A673 (cell line): ENCODE measurements at places on chromosomes 4 and X. TPM values are rescaled to one million over a fixed set of nuclear protein-coding genes. Genes with fewer than 3 reads are reported as not detected.

The PPP2R2C gene
- total RNA-seq: 0.20 TPM in 1 of 2 replicates, not detected in the other

DNA sequence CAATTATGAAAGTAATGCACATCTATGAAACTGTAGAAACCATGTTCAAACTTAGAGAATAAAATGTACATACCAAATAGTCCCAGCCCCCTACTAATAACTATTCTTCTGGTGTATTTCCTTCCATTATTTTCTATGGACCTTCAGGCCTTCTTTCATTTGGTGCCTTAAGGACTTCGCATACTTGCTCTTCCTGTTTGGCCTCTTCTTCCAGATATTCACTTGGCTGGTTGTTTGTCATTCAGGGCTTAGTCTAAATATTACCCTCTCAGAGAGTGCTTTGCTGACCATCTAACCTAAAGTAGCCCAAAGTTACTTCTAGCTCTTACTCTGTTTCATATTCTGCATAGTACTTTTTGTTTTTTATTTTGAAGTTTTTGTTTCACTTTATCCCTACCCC is 70.3 kb upstream of the ARMCX2 start:
- H3K27me3 ChIP-seq: no peaks in the 10 kb centered on the region
- no peaks in the 10 kb centered on the region for H3K4me1 ChIP-seq
- H3K4me3 ChIP-seq: no peak overlapping the region
- H3K36me3 ChIP-seq: no peaks in the 10 kb centered on the region

The HTR2C gene
- total RNA-seq: not detected in 2 replicates

DNA sequence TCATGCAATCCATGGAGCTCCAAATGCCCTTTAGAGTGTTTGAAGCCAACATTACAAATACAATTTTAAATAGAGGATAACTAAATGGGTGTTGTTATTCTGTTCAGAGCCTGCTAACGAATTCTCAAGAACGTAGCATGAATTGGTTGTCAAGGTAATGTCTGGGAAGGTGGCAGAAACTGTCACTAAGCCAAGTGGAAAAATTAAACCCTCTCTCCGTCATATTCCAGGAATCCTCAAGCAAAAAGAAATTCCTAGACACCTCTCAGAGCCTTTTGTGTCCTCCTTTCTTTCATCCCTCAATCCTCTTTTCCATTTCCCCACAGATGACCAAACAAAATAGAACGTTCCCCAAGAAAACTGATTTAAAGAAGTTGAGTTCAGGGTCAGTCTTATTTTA is 204.0 kb downstream of the MID1 start:
- H3K36me3 ChIP-seq: no peaks in the 10 kb centered on the region
- H3K4me3 ChIP-seq: no peak overlapping the region
- DNase-seq: no peak
- H3K27ac ChIP-seq: no peak overlapping the region

The PAGE2 gene
- total RNA-seq: not detected in 2 replicates

DNA sequence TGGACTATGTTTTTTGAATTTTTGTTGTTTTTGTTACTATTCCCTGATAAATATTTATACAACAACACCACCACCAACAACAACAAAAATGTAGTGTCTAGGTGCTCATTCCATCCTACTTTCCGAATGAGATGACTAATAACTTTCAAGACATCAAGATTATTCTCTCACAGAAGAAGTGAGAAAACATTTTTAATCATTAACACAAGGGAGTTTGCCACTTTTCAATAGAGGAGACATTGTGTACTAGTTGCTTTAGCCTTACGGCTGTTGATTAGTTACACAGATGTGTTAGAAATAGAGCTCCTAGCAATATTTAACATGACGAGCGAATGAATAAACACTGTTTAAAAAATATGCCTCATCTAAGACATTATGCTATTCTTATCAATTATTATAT is 898.8 kb downstream of the C4orf33 start:
- no peaks in the 10 kb centered on the region for H3K4me1 ChIP-seq
- H3K27ac ChIP-seq: no peak overlapping the region
- H3K36me3 ChIP-seq: no peaks in the 10 kb centered on the region
- H3K27me3 ChIP-seq: no peaks in the 10 kb centered on the region
- no peak for DNase-seq

- no peak overlapping the region for H3K27ac ChIP-seq
- no peak overlapping the region for H3K4me3 ChIP-seq
- H3K27me3 ChIP-seq: no peaks in the 10 kb centered on the region
- no peaks in the 10 kb centered on the region for H3K36me3 ChIP-seq
Observed at GRCh38 chr4:55568905-55569504, 22.3 kb upstream of the CLOCK start.

- H3K36me3 ChIP-seq: peaks cover 56% of the 10 kb centered on the region
- H3K4me1 ChIP-seq: no peaks in the 10 kb centered on the region
- DNase-seq: no peak
- no peak overlapping the region for H3K27ac ChIP-seq
Observed at GRCh38 chrX:53637479-53637878, 49.0 kb downstream of the HUWE1 start.
